ENCODE measurements at places on chromosomes 1 and 21.

DNA sequence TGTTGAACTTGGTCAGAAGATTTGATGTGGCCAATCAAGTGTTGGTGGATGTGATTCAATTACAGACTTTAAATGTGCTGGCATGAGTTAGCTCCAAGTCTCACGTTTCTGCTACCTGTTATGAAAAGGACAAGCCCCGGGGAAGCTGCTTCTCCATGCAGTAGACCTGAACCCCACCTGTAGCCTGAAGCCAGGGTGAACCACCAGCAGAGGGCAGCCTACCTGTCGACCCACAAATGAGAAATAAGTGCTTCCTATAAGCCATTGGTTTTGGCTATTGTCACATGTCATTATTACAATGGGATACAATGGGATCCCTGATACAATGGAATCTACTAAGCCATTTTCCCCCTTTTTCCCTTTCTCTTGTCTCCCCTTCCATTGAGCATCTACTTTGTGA is 230.2 kb downstream of the PRDM2 start:
- DNase-seq = no peak

DNA sequence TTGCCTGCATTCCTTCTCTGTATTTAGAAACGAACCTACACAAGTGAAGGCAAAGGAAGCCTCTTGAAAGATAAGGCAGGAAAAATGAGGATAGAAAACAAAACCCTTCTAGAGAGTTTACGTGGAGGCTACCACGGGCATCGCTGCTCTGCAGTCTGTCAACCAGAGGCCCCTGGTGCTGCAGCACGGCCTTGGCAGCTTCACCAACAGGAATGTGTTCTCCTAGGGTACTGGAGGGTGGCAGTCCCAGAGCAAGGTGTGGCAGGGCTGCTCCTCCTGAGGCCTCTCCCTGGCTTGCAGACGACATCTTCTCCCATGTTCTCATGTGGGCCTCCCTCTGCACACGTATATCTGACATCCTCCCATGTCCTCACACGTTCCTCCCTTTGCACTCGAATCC is 57.6 kb upstream of the SAMD11 start:
- no peak for DNase-seq

DNA sequence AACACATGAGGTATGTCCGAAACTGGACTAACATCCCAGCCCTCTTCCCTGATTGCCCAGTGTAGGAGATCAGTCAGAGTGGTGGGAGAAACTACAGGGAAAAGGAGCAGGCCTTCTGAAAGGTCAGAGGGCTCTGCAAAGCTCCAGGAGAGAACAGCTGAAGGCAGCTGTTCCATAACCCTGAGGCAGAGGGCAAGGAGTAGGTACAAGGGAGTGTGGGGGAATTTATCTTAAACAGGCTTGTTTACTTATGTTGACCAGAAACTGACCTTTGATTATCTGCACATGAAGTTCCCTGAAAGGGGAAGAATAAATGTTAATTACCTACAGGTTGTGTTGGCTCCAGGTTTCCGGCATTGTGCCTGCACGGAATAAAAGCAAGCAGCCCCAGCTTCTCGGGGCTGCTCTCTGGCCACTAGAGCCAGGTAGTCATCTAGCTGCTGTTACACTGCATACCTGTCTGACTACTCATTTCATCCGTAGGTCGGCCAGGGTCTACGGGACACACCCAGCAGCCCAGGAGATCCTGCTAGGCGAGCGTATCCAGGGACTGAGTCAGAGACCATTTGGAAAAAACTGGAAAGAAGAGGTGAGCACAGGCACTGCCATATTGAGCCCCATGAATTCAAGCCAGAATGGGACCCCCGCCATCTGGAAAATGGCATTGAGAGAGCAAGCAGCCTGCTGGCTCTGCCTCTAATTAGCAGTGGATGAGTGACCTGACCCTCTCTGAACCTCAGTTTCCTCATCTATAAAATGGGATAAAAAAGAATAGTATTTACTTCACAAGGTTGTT is 14.9 kb upstream of the PAQR7 start:
- no peak for DNase-seq

DNA sequence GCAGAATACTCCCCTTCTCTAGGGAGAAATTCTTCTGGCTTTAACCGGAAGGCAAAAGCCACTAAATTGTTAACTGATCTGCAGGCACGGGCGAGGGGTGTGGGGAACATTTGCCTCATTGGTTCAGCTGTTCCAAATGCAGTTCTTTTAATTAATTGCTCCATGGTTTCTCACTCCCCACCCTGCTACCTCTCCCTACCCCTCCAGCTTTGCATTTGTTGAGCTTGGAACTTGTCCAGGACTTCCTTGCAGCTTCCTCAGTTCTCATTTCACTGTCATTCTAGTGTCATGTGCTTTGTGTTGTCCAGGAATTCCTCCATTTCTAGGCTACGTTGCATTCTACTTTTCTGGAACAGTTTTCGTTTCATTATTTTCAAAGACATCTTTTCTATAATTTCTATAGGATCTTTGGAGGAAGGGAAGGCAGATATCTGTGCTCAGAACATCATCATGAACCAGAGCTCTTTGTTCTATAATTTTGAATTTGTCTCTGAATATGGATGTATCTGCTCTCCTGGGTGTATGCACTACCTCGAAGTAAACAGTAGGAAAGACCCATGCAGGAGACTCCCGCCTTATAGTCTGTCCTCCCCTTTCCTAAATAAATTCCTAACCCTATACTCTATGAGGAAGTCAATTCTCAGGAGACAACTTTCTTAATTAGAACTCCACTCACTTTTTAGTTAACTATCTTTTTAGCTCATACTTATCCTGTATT is 132.4 kb upstream of the LMO4 start:
- DNase-seq = no peak

DNA sequence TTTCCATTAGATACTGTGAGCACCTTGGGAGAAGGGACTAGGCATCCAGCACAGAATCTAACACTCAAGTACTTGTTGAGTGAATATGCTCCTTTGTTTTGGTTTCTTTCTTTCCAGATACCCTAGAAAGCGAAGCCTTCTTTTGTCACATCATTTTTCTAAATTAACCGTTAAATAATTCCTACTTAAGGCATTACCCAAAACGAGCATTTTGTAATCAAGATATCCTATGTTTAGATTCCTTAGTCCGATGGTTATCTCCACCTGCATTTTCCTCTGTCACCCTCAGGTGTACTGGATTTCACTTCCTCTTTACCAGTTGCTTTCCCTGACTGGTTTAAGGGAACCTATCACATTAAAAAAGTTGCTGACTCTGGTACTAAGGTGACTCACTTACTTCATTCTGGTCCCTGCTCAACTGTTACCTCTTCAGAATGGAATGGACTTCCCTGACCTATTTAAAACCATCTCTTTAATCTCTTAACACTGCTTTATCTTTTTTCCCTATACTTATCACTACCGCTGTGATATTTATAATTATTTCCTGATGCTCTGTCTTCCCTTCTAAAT is 3.2 kb downstream of the B3GALNT2 start:
- DNase-seq = no peak

DNA sequence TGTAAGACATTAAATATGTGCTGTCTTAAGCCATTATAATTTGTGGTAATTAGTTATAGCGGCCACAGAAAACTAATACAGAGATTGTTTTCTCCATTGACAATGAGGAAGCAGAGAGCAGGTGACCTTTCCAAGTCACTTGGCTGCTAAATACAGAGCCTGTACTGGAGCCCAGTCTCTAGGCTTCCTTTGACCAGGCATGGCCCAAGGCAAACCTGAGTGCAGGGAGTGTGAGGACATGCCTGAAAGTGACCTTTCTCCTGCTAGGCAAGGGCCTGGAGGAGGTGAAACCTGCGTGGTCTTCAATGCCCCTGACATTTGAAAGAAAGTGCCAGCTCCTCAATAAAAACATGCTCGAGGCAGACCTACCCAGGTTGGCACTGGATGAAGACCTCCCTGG is 12.5 kb upstream of the CHI3L1 start:
- DNase-seq = no peak

- no peak for DNase-seq
Observed at GRCh38 chr1:154777781-154778180, 92.3 kb downstream of the KCNN3 start.

DNA sequence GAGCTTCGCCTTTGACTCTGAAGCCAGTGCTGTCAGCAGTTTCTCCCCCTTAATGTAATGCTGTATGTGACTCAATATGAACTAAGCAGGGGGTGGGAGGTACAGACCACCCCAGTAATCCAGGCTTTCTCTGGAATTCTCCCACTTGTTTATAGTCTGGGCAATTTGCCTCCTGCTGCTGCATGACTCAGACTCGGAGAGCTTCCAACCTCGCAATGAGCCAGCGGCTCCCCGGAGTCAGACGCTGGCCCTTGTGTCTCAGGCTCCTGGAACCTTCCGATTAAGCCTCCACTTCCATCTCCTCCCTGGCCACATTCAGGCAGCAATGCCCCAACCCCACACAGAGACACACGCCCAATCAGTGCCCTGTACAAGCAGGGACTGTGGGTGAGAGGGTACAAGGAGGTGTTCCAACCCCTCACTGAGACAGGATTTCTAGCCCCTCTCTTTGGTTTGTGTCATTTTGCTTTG is 471.7 kb upstream of the VAMP3 start:
- DNase-seq = no peak

DNA sequence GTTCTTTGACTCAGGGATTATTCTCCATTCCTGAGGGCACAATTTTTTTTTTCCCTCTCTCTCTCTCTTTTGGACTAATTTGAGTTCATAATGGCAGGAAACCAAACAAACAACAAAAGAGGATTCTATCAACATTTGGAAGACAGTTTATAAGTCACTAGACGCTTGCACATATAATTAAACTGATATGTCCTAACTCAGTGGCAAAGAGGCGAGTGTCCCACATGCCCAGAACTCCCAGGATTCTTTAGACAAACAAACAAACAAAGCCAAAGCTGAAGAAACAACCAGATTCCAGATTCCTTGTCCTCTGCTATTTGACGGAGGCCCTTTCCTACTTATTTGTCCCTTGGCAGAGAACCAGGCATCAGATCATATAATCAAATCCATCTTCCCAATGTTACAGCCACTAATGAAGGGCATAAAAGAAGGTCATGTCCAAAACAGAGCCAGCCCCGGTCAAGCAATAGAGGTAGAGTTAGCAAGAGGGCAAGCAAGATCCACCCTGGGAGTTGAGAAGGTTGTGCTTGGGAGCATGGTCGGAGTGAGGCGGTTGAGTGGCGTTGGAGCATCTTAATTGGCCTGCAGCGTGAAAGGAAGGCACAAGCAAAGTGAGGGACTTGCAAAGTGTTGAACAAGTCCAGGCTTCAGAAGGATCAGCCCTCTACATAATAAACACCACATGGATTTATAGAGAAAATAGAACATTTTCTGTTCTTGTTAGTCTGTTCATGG is 30.3 kb downstream of the ZNF362 start:
- DNase-seq = no peak

- DNase-seq = no peak
Observed at GRCh38 chr1:51734896-51735745, 118.2 kb downstream of the OSBPL9 start.

DNA sequence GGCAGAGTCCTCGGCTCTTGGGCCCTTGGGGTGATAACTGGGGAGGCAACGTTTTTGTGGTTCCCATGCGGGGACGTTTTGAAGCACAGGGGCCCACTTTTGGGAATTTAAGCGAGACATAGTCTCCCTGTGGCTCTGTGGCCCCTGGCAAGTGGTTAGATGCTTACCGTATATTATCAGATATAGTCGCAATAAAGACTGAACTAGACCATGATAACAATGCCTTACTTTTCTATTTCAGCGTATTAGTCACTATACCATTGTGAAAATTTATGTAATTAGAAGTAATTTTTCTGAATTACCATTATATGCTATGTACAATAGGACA is 538 bp upstream of the RCAN1 start:
- no peak for DNase-seq

DNA sequence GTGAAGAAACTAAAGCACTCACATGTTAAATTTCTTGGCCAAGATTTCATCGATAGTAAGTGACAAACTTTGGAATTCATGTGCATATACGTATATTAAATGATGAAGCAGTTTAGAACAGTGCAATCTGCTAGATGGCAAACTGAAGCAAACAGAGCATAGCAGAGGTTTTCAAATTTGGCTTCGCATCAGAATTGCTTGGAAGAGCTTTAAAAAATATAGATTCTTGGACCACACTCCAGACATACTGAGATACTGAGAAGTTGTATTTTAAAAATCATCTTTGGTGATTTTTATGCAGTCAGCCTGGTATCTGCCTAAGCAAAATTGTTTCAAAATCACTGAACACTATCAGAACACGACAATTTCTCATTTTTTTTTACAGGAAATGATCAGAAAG is 709.2 kb downstream of the PLA2G4A start:
- DNase-seq = no peak

- DNase-seq = no peak
Observed at GRCh38 chr1:247111700-247112478, 7.7 kb upstream of the ZNF669 start.

GRCh38 chr1:91018006-91018405 is 3.8 kb downstream of the ZNF644 start:
- DNase-seq = no peak

DNA sequence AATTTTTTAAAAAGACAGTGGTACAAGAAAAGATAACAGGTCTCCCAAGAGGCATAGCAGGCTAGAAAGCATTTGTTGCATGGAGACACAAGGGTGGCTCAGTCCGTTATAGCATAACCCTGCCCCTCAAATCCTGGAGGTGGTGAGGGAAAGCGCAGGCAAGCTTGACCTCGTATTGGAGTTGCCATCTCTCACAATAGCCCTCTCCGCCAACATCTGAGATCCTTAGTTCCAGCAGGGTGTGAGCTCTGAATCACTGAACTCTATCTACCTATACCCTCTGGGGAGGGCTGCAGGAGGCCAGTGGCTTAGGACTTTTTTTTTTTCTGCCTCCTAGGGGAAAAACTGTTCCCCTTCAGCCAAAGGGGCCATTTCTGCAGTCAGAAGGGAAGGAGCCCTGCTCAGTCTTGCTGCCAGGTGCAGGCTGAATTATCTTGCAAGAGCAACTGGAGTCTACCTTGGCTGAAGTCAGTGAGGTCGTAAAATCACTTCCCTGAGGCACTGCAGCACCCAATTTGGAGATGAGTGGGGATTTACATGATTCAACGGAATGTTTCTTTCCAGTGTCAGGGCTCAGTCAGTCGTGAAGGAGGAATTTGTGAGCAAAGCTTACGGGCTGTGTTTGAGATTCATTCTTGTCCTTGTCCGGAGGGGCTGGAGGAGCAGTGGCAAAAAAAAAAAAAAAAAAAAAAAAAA is 17.2 kb upstream of the C8A start:
- no peak for DNase-seq

DNA sequence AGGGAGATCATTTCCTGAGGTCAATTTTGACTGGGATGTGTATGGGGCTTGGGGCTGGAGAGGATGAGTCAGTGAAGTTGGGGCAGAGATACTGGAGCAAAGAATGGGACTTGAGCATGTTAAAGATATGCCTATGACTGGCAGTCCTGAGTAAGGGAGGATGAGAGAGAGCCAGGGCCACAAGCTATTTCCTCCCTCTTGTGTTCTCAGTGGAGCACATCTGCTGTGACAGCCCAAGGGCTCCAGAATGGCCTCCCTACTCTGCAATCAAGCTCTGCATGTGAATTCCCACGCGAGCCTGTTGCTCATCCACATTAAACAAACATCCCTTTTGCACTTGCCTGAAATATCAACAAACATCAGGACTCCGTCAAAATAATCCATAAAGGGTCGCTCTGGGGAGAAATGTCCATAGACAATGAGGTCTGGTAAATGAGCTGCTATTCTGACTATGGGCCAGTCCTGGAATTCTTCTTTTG is 9.2 kb downstream of the ADCY10 start:
- DNase-seq = no peak

Measured in stimulated activated CD4-positive, alpha-beta T cell treated with anti-CD3 and anti-CD28 coated beads, TNF-alpha, amount 100 ng/mL, for 24 hours (primary cell).